Type B pancreatic cell (in vitro differentiated cells): ENCODE measurements at places on chromosomes 13 and 19. TPM values are rescaled to one million over a fixed set of nuclear protein-coding genes. Genes with fewer than 3 reads are reported as not detected.

DNA sequence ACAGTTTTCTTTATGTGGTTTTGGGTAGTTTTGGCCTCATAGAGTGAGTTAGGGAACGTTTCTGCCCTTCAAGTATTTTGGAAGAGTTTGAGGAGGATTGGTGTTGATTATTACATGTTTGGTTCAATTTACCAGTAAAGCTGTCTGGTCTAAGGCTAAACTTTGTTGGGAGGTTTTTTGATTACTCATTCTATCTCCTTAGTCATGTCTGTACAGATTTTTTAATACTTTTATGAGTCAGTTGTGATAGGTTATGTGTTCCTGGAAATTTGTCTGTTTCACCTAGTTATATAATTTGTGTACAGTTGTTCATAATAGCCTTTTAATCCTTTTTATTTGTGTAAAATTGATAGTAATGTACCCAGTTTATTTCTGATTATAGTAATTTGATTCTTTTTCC, 20.4 kb downstream of the RNF17 start:
- H3K27ac ChIP-seq, result no peak overlapping the region
- H3K4me1 ChIP-seq, result no peaks in the 10 kb centered on the region
- H3K4me3 ChIP-seq, result no peak overlapping the region
- DNase-seq, result no peak
- H3K27me3 ChIP-seq, result peaks cover 28% of the 10 kb centered on the region

DNA sequence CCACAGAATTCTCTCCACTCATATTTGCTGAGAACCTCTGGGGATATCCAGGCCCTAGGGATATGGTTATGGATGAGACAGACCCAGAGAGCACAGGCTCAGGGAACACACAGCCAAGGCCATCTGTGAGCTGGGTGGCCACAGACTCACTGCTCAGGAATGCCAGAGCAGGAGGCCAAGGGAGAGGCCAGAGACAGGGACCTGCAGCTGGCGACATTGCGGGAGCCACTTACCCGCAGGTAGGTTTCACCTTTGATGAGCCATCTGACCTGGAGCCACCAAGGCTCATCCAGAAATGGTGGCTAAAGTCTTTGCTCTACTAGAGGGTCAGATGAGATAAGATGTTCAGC, 29.4 kb downstream of the CCNE1 start:
- no peak for DNase-seq
- H3K4me1 ChIP-seq, result peaks cover 23% of the 10 kb centered on the region
- peak overlapping the region; percentile 28 for H3K4me3 ChIP-seq
- H3K27me3 ChIP-seq, result peaks cover 29% of the 10 kb centered on the region

DNA sequence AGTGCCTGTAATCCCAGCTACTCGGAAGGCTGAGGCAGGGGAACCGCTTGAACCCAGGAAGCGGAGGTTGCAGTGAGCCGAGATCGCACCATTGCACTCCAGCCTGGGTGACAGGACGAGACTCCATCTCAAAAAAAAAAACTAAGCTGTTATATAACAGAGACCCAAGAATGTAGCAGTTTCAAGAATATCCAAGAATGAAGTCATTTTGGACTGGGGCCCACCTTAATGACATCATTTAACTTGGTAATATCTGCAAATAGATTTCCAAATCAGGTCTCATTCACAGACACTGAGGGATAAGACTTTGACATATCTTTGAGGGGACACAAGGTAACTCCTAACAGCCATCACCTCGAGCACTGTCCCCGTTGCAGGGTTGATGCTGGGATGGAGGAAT, 36.5 kb upstream of the MRI1 start:
- no peak for DNase-seq
- H3K27me3 ChIP-seq, result peaks cover 2% of the 10 kb centered on the region
- peak overlapping the region; percentile 39 for H3K27ac ChIP-seq
- no peak overlapping the region for H3K4me3 ChIP-seq
- H3K36me3 ChIP-seq, result no peaks in the 10 kb centered on the region

The ZNF577 gene
- total RNA-seq, result 14.7 and 21.3 TPM in 2 replicates

GRCh38 chr19:3547301-3547731, 8.3 kb downstream of the TEKTIP1 start:
- no peaks in the 10 kb centered on the region for H3K27me3 ChIP-seq
- H3K27ac ChIP-seq, result no peak overlapping the region
- H3K4me3 ChIP-seq, result no peak overlapping the region
- no peak for DNase-seq

- peak; percentile 84 for DNase-seq
- H3K36me3 ChIP-seq, result peaks cover 19% of the 10 kb centered on the region
- peaks cover 22% of the 10 kb centered on the region for H3K4me1 ChIP-seq
- peak overlapping the region; percentile 6 for H3K4me3 ChIP-seq
- H3K27ac ChIP-seq, result peak overlapping the region; percentile 68
These were observed 12.5 kb upstream of the ACTN4 start for GRCh38 chr19:38634757-38635482.

DNA sequence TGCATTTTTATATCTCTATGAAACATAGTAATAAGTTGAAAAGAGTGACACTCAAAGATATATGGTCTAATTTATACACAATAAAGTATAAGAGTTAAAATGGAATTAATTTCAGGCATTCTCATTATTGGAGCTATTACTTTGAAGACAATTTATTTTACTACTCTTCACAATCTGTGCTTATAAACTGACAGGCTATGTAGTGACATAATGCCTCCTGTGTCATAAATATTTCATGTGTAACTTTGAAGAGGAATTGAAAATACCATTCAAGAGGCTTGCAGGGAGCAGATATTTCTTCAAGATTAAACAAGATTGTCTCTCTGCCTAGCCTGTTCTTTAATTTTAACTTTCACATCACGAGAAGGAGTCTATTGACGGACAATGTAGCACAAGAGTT, 1881.5 kb upstream of the PCDH20 start:
- no peaks in the 10 kb centered on the region for H3K4me1 ChIP-seq
- no peak overlapping the region for H3K4me3 ChIP-seq
- H3K27me3 ChIP-seq, result no peaks in the 10 kb centered on the region
- no peak overlapping the region for H3K27ac ChIP-seq
- no peak for DNase-seq
- H3K36me3 ChIP-seq, result no peaks in the 10 kb centered on the region

GRCh38 chr13:92830821-92831220, 395.8 kb upstream of the GPC6 start:
- no peak overlapping the region for H3K27ac ChIP-seq
- no peaks in the 10 kb centered on the region for H3K36me3 ChIP-seq
- peaks cover 4% of the 10 kb centered on the region for H3K4me1 ChIP-seq

- H3K27me3 ChIP-seq, result peaks cover 13% of the 10 kb centered on the region
- peak within 1 kb of the TSS; percentile 97 for H3K4me3 ChIP-seq
- H3K4me1 ChIP-seq, result peaks cover 33% of the 10 kb centered on the region
- peak; percentile 79 for DNase-seq
- peaks cover 4% of the 10 kb centered on the region for H3K36me3 ChIP-seq
- H3K27ac ChIP-seq, result peak within 1 kb of the TSS; percentile 86
These were observed at the start of gene RAB20 for GRCh38 chr13:110561344-110562035. TSS of gene RAB20 (minus strand) at chr13:110561722. CDS start at chr13:110561519, 203 bp downstream.

The KLHL1 gene
- total RNA-seq, result 0.14 TPM in 2 replicates

DNA sequence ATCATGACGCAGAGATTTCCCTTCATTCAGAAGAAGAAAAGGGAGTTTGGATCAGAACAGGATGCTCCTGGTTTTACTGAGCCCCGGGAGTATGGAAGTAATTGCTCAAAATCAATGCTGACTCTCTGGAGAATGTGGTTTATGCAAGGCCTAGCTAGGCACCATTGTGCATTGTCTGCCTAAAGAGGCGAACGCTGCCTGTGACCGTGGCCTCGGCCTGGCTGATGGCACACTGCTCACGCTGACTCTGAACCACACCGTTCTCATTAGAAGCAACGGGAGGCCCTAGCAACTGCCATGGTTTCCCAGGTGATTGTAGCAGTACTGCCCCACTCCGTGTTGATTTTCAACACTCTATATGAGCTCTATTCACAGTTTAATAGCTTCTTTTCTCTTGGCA, 41.7 kb upstream of the UBL3 start:
- no peak overlapping the region for H3K27ac ChIP-seq
- H3K27me3 ChIP-seq, result no peaks in the 10 kb centered on the region
- peaks cover 40% of the 10 kb centered on the region for H3K4me1 ChIP-seq
- H3K36me3 ChIP-seq, result no peaks in the 10 kb centered on the region

GRCh38 chr19:42573642-42574041, 21.1 kb downstream of the CEACAM8 start:
- no peak overlapping the region for H3K4me3 ChIP-seq
- H3K36me3 ChIP-seq, result no peaks in the 10 kb centered on the region
- H3K27me3 ChIP-seq, result peaks cover 27% of the 10 kb centered on the region
- no peaks in the 10 kb centered on the region for H3K4me1 ChIP-seq
- no peak for DNase-seq

DNA sequence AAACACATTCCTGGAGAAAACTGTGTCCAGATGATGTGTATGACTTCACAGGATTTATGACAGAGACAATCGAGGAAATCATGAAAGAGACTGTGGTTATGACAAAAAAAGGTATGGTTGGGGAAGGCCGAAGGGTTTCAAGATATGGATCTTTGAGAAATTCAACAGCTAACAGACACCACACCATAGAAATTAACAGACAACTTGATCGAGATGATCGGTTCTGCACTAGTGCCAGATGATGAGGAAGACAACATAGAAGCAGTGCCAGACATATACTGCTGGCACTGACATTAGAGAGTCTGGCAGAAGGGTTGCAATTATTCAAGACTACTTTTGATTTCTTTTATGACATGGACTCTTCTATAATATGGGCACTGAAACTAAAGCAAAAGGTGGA, 37.2 kb downstream of the KCNRG start:
- no peak for DNase-seq
- no peak overlapping the region for H3K27ac ChIP-seq
- peaks cover 31% of the 10 kb centered on the region for H3K36me3 ChIP-seq

DNA sequence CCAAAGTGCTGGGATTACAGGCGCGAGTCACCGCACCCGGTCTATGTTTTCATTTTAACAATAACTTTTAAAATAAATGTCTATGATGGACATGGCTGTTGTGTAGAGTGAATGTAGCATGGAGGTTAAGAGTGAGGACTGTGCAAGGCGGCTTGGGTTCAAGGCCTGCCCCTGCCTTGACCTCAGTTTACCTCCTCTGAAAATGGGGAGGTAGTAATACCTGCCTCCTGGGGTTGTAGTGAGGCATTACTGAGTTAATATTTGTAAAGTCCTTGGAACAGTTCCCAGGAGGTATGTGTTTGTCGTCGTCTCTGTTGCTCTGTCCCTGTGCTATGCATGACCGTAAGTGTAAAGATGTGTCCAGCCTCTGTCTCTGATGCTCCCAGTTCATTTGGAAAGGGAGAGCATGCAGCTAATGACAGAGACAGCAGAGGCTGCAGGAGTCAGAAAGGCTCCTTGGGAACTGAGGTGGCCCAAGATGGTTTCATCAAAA, 9.4 kb downstream of the GARRE1 start:
- peaks cover 3% of the 10 kb centered on the region for H3K36me3 ChIP-seq
- peaks cover 35% of the 10 kb centered on the region for H3K4me1 ChIP-seq
- H3K4me3 ChIP-seq, result no peak overlapping the region
- DNase-seq, result no peak
- H3K27me3 ChIP-seq, result no peaks in the 10 kb centered on the region

DNA sequence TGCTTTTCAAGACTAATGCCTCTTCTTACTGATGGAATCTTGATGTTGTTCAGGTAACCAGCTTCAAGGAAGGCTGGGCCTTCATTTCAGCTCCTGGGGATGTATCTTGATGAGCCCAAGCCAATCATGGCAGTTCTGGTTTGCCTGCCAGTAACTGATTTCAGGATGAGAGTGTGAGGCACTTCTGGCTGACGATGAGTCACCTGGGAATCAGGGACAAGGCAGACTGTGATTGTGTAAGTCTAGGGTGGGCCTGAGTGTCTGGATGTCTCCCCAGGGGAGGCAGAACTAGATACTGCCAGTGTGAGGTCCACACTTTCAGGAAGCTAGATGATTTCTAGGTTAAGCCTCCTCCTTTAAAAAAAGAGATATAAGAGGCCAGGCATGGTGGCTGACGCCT, 77.3 kb upstream of the KL start:
- H3K36me3 ChIP-seq, result no peaks in the 10 kb centered on the region
- DNase-seq, result no peak
- H3K27ac ChIP-seq, result no peak overlapping the region
- H3K27me3 ChIP-seq, result no peaks in the 10 kb centered on the region
- H3K4me1 ChIP-seq, result peaks cover 9% of the 10 kb centered on the region

The RUBCNL gene
- 1.1 TPM in 2 replicates for total RNA-seq

DNA sequence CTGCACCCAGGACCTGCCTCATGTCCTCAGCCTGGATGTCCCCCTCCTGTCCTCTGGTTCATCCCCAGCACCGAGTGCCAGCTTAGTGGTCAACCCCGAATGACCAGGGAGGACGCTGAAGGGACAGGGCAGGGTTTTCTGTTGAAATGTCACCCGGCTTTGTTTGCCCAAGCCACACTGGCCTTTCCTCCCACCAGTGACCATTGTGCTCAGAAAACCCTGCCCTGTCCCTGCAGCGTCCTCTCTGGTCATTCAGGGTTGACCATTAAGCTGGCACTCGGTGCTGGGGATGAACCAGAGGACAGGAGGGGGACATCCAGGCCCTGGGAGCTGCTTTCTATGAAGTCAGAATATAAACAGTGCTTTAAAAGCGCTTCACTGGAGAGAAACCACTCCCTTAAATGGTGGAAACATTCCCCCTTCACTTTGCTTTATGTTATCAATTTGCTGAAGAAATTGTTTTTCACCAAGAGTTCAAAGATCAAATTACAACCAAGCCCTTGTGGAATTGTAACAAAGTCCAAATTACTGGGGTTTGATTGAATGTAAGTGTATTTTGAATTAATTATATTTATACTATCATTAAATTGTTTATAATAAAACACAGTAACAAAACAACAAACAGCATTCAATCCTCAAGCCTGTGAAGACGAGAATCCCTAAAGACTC, 21.4 kb downstream of the CARS2 start:
- no peak overlapping the region for H3K4me3 ChIP-seq
- peaks cover 7% of the 10 kb centered on the region for H3K4me1 ChIP-seq
- H3K36me3 ChIP-seq, result peaks cover 15% of the 10 kb centered on the region
- H3K27ac ChIP-seq, result no peak overlapping the region
- H3K27me3 ChIP-seq, result no peaks in the 10 kb centered on the region
- DNase-seq, result no peak

DNA sequence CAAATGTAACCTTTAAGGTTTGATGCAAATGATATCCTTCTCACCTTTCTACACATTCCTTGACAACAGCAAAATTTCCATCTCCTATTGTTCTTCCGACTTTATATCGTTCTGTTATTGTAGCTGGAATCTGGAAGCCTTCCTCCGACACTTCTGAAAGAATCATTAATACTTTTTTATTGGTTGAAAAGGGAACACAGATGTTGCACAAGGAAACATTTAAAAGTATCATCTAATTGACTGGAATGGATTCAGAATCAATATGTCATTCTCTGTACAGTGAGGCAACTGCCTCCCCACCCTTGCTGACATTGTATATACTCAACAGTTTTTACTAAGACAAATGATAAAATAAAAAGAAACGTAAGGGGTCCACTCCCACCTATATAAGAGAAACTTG, 295.2 kb downstream of the DCLK1 start:
- H3K4me1 ChIP-seq, result peaks cover 14% of the 10 kb centered on the region
- no peak overlapping the region for H3K27ac ChIP-seq
- no peak for DNase-seq
- H3K4me3 ChIP-seq, result no peak overlapping the region
- H3K27me3 ChIP-seq, result no peaks in the 10 kb centered on the region
- peaks cover 4% of the 10 kb centered on the region for H3K36me3 ChIP-seq
